Chondrocyte (in vitro differentiated cells): ENCODE measurements at places on chromosomes 6 and 20.
A peak's percentile ranks its signal among the peaks of the same experiment; 100 is the strongest.

DNA sequence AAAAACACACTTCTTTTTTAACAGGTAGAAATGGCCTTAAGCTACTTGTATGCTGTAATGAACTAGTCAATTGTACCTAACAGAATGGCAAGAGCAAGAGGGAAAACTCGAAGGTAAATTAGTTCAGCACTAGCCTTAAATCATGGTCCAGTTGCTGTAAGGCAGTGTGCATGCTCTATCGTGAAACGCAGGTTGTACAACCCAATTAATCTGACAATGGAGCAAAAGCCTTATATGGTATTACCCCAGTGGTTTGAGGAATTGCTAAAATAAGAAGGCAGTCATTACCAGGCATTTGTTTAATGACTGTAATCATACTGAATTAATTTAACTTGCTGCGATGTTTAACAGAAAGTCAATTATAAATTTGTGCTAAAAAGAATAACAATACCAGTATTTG lies 69.3 kb upstream of the SOX4 start:
- no peak for DNase-seq

DNA sequence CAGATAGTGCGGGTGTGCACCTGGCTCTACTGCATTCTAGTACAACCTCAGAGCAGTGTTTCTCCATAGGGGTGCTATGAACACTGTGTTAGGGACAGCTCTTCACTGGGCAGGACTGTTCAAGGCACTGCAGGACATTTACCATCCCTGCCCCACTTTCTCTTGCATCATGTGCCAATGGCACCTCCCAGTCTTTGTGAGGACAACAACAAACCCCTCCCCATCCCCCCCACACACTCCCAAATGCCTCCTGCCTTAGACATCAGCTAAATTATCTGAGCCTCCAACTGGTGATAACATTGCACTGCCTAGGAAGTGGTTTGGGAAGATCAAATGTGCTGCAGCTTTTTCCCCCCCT lies 98.9 kb downstream of the FYN start:
- DNase-seq, result no peak

GRCh38 chr6:169224185-169224695 lies 29.4 kb downstream of the THBS2 start:
- no peak for DNase-seq

DNA sequence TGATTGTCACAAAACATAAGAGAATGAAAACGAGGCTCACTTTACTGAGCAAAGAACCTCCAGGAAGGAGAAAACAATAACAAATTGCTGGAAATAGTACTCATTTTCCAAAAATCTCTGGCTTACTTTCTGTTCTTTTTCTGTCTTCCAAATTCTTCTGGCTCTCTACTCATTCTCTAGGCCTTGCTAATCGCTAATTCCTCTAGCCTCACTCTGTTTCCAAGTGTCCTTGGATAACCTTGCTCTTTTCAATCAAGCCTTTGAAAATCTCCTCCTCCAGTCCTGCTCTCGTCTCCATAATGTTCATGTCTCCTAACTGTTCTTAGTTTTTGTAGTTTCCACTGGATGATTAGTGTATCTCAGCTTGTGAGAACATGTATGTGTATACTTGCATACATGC lies 96.2 kb upstream of the MAP7 start:
- DNase-seq, result no peak

- DNase-seq, result no peak
These were observed 50.4 kb downstream of the HLA-DPB1 start for GRCh38 chr6:33126101-33126714.

DNA sequence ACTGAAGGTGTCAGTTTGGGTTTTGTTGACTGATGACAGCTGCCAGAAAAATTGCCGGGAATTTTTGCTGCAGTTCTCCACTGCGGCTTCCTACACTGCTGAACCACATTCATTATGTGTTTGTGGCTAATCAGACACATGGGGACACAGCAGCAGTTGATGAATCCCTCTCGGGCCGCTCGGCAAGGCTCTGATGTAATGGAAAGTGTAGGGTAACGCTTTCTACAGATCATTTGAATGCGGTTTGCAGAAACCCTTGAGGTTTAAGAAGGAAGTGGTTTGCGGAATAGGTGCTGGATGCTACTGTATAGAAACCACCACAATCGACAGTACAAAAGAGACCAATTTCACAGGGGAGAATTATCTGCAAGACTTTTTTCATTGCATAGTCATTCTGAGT lies 138.7 kb upstream of the SASH1 start:
- no peak for DNase-seq

DNA sequence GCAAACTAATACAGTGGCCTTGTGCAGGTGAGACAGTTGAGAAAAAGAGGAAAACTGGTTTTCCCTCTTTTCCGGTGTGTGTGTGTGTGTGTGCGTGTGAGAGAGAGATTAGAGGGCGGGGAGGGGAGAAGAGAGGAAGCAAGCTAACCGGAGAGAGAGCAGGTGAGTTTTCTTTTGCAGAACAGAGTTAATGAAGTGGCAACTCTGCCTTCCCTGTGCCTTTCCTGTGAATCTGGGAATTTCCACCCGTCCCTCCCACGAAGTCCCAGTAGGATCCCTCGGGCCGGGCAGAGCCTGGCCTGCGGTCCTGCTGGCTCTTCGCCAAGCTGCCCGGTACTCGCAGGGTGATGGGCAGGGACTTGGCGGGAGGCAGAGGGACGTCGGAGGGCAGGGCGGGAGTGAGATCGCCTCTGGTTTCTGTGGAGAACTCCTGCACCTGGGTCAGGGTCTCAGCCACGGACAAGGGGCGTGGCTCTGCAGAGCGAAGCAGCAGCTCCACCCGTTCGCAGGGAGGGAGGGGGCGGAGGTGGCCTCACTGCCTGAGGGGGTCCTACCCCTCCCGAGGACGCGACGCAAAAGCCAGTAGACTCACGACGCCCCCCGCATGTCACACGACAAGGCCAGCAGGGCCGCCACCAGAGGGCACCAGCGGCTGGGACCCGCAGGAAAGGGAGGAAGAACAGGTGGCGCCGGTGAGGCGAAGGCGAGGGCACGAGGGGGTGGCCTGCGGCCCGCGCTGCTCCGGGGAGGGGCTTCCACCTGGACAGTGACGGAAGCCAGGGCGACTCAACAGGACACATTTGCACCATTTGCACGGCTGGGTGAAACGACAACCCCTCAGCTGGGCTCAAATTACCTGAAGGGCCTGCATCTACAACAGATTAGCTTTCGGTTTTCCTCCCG lies 51.2 kb upstream of the RNF182 start:
- DNase-seq, result no peak

- peak; percentile 91 for DNase-seq
These were observed 10.5 kb upstream of the BHLHE23 start for GRCh38 chr20:63017076-63017825.

DNA sequence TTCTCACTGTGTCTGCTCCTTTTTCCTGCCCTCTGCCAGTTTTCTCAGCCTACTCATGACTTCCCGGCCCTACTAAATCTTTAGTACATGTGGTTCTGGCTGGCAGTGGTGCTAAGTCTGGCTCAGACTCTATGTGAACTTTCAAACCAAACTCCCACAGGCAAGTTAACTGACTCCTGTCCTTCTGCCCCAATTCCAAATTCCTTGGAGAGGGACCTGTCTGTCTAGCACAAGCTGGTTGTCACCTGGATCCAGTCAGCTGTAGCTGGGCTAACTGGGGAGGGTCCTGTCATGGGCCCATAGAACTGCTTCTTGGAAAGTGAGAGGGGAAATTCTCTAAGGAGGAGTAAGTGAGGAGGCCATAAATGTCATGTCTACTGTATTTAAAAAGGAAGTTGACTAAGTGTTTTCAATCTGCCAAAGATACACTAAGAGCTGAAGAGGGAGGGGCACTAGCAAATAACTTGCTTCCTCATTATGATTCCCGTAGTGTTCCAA lies 240.1 kb downstream of the KCNQ5 start:
- no peak for DNase-seq

- no peak for DNase-seq
These were observed 117.6 kb downstream of the TRDN start for GRCh38 chr6:123519189-123519505.

DNA sequence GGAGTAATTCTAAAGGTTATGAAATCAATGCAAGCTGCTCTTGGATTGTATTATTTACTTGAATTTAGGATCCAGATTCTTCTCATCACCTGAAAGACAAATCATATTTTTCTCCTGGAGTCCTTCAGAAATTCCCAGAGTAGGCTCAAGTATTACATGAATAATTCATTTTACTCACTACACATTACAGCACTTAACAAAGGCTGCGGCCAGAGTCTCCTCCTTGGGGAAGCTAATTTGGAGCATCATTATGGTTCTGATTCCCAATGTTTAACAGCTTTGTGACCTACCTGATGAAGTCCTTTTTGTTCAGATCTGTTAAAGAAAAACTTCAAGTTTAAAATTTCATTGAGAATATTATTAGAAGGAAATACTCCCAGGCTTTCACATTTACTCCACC lies 28.7 kb downstream of the GRIK2 start:
- no peak for DNase-seq
